ENCODE measurements at places on chromosomes 13 and 19.

DNA sequence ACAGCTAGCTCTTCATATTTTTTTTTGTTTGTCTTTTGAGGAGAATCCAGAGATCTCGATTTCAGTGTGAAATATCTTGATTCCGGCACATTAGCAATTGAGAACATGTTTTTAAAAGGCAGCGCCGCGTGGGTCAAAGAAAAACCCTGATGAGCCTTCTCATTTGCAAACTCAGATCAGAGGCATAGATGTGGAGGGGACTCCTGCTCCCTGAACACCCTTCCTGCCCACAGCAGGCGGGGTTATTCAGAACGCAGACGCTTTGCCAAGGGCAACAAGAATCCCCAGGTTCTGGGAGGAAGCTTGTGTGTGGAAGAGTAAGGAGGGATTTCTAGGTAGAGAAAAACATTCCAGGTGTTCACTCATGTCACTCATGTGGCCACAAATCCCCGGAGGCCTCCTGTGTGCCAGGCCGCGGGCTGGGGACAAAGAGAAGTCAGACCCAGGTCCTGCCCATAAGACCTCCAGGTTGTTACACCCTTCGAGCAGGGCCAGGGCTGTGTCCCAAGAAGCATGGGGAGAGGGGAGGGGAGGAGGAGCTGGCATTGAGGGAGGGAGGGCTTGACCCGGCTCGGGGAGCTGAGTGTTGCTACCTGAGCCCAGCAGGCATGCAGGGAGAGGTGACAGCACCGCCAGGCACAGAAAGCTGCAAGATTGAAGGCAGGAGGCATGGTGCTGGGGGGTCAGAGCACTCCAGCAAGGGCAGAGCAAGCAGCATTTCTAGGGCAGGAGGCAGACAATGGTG is 15.9 kb upstream of the IGLON5 start:
- DNase-seq, result peak; percentile 72

- no peak for DNase-seq
These were observed 23.5 kb downstream of the COL4A2 start for GRCh38 chr13:110330491-110331011.

- peak; percentile 81 for DNase-seq
These were observed at the start of gene FRY for GRCh38 chr13:32031025-32031814. Gene FRY, plus strand, starts transcription at chr13:32031774. Its CDS starts 22 bp downstream, at chr13:32031796.

DNA sequence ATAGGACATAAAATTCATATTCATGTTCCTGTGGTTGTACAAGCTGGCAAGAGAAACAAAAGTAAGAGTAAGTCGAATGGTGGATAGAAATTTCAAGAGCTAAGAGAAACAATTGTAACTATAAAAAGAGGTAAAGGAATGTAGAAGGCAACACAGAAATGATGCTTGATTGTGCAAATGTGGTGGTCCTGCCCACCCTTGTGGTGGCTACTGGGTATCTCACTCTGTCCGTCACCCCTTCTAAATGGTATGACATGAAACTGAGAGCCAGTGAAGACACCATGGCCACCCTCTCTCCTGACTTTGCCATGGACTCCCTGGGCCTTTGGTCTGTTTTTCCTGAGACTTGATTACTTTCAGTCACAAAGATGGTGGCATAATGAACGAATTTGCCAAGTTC is 925.9 kb upstream of the SLITRK6 start:
- DNase-seq, result peak; percentile 10

DNA sequence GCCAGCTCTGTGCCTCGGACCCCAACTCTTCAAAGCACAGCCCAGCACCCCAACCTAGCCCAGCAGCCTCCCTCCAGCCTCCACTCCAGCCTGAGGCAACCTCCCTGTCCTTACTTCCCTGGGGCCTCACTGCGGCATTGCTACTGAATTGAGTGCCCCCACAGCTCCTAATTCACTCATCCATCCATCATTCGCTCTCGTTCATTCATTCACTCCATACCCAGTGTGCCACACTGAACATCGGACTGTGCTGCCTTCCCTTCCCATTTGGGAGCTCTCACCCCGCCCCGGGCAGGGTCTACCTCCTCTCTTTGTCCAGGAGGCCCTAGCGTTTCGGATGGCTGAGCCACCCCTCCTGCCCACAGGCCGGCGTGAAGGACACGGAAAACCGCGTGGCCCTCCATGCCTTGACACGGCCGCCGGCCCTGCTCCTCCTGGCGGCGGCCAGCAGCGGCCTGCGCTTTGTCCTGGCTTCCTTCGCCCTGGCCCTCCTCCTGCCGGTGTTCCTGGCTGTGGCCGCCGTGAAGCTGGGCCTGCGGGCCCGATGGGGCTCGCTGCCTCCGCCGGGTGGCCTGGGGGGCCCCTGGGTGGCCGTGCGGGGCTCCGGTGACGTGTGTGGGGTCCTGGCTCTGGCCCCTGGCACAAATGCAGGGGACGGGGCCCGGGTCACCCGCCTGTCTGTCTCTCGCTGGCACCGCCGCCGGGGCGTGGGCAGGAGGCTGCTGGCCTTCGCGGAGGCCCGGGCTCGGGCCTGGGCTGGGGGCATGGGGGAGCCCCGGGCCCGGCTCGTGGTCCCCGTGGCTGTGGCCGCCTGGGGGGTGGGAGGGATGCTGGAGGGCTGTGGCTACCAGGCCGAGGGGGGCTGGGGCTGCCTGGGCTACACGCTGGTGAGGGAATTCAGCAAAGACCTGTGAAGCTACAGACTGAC is 1.3 kb downstream of the NAT14 start:
- peak; percentile 73 for DNase-seq

DNA sequence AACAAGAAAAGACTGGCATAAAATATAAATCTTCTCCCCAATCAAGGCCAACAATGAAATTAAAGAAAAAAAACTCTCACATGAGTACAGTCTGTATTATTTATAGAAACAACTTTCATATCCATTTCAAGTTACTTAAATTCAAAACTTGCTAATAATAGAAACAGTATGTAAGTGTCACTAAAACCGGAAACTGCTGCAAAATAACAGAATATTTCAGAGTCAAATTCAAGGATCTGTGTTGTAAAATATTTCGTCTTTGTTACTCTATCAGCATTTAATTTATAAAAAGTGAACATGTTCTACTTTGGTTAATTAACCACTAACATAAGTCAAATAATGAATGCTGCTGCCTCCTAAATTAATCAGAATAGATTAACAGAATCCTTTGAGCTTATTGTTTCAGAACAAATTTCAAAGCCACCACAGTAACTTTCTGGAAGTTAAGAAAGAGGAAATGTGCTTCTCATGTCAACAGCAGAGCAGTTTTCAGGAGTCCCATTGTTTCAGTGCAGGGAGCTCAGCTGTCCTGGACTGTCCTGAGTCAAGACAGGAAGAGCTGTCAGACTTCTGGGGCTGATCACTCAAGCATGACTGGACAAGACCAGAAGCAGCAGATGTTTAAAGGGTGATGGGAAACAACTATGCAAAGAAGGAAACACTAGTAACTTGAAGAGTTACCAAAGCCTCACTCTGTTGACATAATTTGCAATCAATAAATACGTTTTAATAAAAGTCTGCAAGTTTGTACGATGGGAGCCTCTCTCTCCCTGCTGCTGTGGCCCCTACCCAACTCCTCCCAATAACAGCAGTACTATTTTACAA is 76.9 kb downstream of the FOXO1 start:
- DNase-seq, result no peak

DNA sequence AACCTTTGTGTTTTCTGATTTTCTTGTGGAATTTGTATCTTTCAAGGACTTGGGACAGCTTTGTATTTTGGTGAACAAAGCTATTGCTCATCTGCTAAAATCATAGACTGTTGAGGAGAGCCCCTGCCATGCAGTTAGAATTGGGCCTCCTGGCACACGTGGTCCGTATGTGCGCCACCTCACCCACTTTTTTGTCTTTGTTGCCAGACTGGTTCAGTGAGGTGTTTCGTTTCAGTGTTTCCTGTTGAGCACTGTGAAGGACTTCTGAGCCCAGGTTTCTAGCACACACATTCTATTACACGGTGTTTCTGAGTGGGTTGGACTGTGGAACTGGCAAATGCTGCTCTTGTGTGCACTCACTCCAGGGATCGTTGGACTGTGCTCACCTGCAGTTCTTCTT is 37.6 kb upstream of the RNF113B start:
- DNase-seq, result no peak

DNA sequence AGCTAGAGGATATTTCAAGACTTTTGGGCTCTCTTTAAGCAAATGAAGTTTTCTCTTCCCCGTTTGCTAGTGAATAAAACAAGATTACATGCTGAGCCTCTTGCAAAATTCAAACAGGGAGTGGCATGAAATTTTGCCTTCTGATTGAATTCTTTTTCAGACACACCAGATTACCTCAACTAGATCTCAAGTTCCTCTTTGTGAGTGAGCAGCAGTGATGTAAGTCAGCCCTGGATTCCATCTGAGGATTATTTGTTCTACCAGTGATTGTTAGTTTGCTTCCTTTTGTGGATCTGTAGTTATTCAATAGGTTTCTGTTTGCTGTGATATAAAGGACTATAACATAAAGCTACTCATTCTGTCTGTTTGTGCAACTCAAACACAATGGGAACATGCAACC is 407.7 kb downstream of the LMO7 start:
- no peak for DNase-seq

DNA sequence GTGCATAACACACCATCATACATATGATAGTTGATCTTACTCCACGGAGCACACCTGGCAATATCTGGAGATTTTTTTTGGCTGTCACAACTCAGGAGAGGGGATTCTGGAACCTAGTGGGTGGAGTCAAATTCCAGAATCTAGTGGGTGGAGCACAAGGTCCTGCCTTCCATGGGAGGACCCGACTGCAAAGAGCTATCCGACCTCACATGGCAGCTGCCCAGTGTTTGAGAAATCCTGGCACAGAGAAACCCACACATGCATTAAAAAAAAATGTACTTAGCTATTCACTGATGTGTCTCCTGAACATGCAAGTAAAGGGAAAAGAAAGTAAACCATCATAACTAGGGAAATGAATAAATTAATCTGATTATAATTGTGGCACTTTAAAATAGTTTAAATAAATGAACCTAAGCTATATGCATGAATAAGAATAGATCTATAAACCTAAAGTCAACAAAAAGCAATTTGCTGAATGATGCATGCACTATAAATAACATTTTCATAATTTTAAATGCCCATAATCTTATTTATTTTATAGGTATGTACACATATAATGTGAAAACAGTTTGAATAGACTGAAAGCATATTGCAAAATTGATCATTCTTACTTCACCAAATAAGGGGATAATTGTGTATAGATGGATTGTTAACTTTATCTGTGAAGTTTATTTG is 300.3 kb downstream of the MYO16 start:
- peak; percentile 36 for DNase-seq

DNA sequence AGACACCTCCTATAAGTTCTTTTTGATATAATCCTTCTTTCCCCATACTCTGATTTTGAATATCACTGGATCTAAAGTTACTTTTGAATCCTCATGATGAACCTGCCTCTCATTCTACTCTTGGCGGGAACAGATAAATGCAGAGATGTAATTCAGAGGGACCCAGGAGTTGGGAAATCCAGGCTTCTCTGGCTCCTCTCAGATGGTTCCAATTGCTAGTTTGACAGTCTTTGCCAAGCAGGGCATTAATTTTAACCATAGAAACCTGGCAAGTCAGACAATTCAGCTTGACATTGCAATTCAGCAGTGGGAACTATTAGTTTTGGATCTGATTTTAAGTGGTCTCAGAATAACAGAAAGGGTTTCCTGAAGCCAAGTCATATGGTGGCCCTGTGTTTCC is 67.3 kb upstream of the KLF12 start:
- no peak for DNase-seq

GRCh38 chr19:2631213-2631821 is 71.2 kb downstream of the GNG7 start:
- DNase-seq, result no peak

DNA sequence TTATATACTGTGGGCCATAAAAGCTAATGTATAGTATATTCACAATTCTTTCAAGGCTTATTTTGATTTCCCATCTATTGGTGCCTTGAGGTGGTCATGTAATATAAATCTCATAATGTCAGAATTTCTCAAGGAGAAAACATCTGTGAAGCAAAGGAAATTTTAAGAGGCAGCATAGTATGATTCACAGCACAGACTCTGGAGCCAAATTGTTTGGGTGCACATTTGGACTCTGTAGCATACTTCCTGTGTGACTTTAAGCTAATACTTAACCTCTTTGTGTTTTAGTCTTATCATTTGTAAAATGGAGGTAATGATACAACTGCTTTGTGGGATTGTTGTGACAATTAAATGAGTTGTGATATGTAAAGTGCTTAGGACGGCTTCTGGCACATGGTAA is 67.6 kb downstream of the PIBF1 start:
- no peak for DNase-seq

GRCh38 chr19:23804676-23805075 is 46.0 kb upstream of the ZNF681 start:
- DNase-seq, result no peak

DNA sequence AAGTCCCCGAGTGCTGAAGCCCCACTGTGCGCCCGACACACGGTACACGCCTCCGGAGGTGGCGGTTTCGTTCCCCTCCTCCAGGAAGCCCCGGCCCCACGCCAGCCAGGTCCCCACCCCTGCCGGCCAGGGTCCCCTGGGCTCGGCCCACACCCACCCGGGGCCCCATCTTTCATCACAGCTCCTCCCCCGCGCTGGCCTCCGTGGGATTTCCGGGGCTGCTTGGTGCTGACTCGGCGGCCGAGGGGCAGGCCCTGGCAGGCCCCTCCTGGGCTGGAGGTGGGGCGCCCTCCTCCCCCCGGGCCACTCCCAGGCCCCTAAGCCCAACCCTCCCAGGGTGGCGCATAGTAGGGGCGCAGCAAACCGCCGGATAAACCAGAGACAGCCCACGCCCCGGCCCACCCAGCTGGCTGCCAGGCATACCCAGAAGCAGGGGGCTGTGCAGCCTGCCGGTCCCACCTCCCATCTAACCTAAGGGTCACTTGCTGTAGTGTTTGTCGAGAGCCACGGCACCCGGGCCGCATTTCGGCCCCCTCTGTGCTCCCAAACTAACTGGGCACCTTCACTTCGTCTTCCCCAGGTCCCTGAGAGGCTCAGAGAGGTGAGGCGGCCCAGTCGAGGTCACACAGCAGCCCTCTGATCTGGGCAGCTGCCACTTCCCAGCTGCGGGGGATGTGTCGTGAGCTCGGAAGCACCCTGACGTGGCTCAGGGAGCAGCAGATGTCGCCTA is 6.6 kb downstream of the ZBTB7A start:
- peak; percentile 77 for DNase-seq

DNA sequence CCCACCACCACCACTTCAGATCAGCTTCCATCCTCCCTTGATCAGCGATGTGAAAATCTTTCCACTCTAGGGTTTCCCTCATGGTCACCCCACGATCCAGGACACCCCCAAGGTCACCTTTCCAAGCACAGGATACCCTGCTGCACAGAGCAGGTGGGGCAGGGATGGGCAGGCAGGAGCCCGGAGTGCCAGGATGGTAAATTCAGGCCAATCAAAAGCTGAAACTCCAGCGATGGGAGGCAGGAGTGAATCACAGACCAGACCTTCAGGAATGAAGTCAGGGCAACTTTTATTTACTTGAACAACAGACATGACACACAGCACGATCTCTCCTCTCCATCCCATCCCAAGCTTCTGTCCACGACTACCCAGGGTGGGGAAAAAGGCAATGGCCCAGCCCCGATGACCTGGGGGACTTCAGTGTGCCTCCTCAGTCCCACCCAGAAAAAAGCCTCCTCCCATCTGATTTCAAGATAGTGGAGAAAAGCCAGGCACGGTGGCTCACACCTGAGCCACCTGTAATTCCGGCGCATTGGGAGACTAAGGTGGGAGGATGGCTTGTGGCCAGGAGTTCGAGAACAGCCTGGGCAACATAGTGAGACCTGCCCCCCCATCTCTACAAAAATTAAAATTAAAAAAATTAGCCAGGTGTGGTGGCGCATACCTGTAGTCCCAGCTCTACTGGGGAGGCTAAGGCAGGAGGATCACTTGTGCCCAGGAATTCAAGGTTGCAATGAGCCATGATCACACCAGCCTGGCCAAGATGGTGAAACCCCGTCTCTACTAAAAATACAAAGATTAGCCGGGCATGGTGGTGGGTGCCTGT is 39.2 kb downstream of the ZSWIM4 start:
- peak; percentile 44 for DNase-seq
